Renal cortical epithelial cell (primary cell): ENCODE measurements at places on chromosomes 5 and 9.
A peak's percentile ranks its signal among the peaks of the same experiment; 100 is the strongest.

GRCh38 chr5:81359108-81359507 is 34.8 kb downstream of the ACOT12 start:
- peak; percentile 46 for DNase-seq

DNA sequence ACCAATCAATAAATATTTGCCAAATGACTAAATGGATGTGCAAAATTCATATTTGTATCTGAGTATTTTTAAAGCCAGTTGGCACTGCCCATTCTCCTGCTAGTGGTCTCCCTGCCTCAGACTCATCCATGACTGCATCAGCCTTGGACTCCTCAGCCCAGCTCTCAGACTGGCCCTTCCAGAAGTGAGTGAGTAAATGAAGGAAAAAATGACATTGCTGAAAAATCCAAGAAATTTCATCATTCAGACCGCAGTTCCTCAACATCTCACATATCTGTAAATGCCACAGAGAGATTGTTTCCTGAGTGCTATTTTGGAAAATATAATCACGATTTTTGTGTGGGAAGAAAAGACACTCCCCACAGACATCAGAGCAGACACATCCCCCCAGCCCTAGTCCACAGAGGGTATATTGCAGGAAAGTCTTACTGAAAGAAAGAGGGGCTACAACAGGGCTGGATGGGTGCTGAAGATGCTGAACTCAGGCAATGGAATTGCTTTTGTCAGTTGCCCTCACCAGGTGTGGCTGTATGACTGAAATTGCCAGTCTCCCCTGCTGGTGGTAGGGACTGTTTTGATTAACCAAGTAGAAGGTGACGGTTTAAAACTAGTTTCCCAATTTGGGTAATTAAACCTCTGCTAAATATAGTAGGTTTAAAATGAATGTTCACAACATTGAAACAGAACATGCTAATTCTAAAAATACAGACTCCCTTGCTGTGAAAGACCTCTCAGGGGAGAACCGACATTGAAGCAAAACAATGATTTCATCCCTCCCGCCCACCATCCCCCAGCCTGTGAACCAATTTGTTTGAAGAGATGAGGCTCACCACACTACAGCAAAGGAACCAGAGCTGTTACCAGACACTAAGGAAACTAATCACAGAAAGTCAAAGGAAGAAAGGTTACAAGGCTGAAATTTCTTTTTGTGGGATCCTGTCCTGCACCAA is 158.8 kb downstream of the DEPDC1B start:
- DNase-seq, result no peak

DNA sequence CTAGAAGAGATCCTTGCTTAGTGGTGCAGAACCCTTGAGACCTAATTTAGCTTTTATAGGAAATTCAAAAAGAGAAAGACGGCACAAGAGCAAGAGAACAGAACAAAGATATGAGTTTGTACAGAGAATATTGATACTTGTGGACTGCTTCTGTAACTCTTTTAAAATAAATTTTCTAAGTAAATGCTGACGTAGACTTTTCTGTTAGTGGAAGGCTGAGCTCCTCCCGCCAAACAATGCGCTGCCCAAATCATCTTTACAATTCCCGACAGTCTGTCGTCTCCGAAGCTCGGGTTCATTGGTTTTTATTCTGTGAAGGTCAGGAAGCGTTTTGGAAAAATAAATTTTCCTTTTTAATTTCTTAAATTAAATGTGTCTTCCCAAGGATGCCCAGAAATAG is 22.3 kb downstream of the RORB start:
- DNase-seq, result no peak

GRCh38 chr5:123549256-123549904 is 37.4 kb downstream of the CSNK1G3 start:
- DNase-seq, result no peak

DNA sequence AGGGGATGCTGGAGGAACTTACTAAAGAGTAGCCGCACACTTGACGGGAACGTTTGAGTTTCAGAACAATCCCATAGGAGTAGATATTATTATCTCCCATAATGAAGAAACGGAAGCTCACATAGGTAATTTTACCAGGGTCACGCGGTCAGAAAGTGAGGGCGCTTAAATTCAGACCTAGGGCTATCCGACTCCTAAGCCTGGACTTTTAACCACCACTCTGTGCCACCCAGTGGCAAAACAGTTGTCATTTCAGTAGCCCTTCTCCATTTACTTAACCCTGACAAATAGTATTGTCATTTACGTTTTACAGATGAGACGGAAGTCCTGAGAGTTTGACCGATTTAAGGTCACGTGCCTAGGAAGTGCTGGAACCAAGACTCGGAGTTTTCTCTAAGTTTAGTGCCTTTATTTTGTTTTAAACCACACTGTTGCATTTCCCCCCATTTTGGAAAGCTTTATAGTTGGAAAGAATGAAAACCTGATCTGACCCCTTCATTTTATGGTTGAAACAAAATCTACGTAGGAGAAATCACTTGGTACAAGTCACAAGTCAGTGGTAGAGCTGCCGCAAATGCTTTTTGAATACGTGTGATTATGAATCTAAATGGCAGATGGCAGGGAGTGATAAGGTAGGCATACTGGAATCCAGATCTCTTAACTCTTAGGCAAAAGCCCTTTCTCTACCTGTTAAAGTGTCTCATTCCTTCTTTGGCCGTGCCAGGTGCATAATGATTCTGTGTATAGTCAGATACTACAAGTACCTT is 650 bp downstream of the MRRF start:
- DNase-seq, result peak; percentile 57
